NCI-H1048 (cell line): ENCODE measurements at places on chromosomes 6 and 20.
A peak's percentile ranks its signal among the peaks of the same experiment; 100 is the strongest.

- DNase-seq: no peak
These were observed 65.7 kb downstream of the PSMG4 start for GRCh38 chr6:3324262-3324942.

DNA sequence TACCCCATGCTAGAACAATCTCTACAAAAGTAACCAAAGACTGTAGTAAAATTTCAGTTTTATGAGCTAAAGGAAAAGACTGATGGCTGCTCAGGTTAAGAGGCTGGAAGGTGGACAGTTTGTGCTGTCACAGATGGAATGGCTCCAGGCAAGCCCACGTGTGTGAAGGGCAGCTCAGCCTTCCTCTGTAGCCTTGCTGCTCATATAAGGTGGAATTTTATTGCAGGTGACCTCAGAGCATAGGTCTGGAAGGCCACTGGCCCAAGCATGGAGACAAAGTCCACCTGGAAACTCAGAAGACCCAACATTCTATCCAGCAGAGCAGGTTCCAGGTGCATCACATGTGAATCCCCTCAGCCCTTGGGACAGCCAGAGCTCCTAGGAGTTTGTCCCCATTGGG is 53.6 kb downstream of the KAT14 start:
- DNase-seq: no peak

GRCh38 chr20:38748861-38749149 is 545 bp downstream of the ACTR5 start:
- DNase-seq: no peak

DNA sequence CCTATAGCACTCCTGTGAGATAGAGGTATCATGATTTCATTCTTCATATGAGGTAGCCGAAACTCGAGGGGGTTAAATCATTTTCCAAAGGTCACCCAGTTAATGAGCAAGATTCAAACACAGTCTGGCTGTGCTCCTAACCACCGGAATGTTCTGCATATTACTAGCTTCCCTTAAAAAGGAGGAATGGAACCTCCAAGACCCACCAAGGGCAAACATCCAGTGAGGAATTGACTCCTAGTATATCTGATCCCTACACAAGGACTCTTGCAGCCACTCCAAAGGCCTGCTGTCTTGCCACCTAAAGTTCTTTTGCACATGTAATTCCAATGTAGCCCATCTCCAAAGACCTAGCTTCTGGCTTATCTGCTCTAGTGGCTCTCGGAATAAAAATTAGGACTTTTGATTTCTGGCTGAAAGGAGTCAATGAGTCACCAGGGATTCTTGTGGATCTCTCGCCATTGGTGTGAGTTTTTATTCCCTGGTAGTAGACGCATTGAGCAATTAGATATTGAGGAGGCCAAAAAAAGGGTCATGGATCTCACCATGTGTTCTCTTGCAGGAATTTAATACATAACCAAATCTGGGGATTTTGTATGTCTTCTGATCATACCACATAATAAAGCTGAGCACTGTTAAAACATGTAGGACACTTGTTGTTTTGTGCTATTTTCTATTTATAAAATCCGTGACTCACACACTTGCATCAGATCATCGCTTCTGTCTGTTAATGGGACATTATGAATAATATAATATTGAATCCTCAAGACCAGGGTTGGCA is 9.1 kb downstream of the BCAS1 start:
- DNase-seq: no peak

- DNase-seq: no peak
These were observed 148.5 kb downstream of the RNGTT start for GRCh38 chr6:88814909-88815308.

- no peak for DNase-seq
These were observed 657.5 kb upstream of the GJE1 start for GRCh38 chr6:141475259-141475658.

DNA sequence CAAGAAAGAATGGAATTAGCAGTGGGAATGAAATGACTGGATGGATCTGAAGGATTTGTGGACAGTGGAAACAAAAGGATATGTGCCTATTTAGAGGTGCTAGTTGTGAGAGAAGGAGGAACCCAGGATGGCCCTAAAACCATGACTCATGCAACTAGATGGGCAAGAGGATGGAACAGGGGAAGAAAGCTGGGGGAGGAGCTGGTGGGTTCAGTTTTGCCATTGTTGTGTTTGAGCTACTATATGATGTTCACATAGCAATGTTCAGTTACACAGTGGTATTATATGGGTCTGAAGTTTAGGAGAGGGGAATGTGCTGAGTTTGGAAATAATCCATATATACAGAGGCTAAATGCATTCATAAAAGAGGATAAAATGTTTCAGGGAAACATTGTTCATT is 125.7 kb upstream of the SSTR4 start:
- no peak for DNase-seq

DNA sequence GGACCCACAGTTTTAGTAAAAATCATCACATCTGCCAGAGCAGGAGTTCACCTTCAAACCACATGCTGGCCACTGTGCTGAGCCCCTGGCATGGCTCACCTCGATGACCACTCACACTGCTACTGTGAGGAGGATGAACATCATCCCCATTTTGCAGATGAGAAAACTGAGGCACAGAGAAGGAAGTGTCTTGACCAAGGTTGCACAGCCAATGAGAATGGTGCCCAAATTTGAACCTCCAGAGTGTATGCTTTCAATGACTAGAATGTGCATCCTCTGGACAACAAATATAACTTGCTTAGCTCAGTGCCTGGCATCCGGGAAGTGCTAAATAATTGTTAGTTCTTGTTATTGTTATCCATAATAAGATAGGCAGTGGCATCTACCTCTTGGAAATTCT is 37.2 kb upstream of the FAM83D start:
- DNase-seq: no peak

DNA sequence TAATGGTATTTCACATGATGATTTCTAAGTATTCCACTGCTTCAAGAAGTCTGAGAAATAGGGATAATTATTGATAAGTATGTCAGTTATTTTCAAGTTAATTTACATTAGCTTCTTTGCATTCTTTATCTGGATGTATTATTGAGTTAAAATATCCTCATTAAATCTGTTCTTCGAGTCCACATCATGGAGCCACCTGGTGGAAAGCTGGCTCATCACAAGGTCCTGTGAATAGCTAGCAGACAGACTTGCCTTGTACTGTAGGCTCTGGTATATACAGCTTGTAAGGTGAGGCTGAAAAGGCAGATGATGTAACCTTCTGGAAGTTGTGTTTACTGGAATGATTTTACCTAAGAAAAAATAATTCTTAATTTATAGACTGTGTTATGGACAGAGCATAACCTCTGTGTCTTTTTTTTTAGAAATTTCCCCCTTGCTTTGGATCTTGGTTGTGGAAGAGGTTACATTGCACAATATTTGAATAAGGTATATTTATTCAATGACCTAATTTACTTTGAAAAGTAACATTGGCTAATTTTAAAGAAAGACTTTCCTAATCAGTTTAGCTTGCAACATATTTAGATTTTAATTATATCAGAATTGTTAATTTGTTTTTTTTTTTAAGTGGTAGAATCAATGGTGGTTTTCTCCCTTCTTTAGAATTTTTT is 3.5 kb downstream of the NDUFAF5 start:
- DNase-seq: peak; percentile 6

DNA sequence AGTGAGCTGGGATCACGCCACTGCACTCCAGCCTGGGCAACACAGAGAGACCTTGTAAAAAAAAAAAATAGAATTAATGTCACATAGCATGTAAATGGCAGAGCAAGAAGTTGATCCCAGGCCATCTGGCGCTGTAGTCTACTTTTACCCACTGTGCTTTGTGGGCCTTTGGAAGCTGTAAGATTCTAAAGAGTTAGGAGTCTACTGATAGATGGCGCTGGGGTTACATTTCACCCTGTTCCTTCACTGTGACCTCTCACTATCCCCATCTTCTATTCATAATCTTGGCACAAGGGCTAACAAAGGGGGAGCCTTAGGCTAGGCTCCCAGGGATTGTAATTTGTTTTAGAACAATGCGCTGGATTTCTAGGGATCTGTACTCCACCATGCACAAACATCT is 24.4 kb downstream of the SIRPD start:
- DNase-seq: no peak

DNA sequence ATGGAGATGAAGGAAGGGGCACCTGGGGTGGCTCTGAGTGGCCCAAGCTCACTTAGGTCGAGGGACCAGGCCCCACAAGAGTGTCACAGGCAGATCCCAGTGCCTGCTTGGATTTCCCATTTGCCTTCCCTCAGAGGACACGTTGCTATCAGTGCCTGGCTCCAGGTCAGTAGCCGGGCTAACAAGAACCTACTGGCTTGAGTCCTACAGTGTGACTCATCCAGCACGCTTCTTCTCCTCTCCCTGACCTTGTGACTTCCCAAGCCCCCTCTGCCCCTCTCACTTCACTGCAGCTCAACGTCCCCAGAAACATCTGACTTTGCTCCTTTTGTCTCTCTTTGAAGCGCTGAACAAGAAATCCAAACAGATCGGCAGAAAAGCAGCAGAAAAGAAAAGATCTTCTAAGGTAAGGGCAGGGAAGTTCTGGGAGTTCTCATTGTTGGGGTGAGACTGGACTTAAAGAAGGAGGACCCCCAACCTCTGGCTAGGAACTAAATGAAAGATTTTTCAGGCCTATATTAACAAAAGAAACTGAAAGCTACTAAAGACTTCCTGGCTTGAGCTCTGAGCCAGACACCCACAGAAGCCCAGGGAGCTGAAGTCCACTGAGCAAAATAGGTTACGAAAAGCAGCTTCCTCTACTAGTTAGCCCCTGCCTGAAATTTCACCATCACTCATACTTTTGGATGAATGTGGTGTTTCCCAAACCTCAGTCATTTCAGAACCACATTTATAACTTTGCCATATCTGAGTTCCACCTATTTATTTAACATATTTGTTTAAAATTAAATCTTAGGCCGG is 21.5 kb downstream of the ASIP start:
- DNase-seq: no peak

- no peak for DNase-seq
These were observed 219.9 kb upstream of the SSTR4 start for GRCh38 chr20:22815206-22815551.

DNA sequence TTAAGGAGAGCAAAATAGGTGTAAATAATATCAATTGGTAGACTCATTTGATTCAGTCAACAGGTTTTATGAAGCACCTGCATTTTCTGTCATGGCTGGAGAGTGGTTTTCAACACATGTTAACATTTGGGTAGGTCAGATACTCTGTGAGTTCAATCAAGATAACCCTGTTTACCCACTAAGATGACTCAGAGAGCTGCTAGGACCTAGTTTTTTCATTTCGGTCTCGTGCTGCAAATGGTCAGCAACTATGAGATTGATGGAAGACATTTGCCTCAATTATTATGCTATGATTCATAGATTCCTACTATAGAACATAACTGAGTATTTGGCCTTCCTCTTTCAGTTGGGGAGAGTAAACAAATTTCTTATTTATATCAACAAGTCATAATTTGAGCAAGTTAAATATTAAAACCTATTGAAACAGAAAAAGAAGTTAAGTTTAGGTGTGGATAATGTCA is 391.4 kb upstream of the CITED2 start:
- DNase-seq: no peak

DNA sequence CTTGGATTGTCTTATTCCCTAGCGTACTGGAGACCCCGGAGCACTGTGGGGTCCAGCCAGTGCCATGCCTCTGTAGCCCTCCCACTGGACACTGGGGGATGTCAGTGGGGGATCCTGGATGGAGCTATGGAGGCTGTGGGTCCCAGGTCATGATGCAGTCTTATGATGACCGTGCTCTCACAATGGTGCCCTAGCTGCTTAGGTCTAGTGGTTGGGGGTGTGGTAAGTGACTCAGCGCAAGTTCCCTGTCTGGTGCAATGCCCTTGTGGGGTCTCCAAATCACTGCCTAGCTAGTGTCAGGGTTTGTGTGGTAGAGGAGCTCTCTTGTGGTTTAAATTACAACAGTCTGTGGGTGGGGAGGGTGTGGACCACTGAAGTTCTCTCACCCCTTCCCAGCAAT is 135.4 kb downstream of the CDC5L start:
- DNase-seq: no peak

DNA sequence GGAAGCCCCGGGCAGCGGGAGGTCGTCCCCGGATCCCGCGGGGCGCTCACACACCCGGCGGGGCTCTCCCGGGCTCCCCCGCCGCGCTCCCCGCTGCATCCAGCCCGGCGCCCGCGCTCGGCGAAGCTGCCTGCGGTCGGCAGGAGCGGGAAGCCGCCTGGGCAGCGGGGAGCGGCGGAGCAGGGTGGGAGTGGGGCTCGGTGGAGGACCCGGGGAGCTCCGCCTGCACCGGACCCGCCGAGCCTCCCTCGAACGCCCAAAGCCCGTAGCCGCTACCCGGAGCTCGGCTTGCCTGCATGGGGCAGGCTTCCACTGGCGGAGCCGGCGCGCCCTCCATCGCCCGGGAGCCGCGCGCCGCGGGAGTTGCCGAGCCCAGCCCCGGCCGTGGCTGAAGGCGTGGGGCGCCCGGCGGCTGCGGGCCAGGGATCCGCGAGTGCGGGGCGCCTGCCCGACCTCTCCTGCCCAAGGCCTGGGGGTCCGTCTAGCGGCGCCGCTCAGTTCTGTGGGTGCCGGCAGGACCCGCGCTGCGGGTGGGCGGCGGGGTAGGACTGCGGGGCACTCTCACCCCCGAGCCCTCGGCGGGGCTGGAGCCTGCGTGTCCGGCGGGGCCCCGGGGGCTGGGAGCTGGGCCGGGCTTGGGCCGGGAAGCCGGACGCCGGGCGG is 671 bp downstream of the CDH4 start:
- no peak for DNase-seq

DNA sequence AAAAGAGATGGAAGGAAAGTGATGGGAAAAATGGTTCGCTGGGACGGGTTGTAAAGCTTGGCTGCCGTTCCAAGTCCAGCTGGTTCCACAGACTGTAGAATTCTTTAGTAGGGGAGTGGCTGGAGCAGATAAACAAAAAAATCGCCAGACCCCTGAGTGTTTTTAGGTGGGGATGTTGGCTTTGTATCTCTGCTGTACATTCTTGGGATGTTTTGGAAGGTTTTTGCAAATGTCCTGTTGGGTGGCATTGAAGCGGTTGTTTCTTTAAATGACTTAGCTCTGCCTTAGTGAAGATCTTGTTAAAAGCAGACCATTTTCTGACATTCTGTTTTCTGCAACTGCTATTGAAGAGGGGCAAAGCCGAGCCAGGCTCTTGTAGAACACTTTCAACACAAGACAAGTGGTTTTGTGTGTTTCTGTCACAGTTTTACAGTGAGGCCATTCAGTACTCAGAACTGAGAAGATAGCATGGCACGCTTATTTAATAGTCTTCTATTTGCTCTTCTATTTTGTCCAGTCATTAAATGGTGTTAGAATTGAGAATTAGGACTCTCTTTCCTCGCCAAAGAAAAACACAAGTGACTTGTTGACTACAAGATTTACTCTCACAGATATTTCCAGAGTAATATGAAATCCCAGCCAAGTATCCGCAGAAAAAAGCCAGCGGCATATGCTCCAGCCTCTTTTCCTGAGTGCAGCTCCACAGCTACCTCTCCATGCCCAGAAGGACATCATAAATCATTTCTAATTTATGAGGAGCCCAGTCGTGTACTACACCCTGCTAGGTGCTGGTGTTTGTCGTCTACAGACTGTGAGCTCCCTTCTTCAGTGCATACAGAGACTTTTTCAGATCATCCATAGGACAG is 65.8 kb downstream of the PHACTR2 start:
- no peak for DNase-seq
